ENCODE measurements at places on chromosomes 3 and 15.

DNA sequence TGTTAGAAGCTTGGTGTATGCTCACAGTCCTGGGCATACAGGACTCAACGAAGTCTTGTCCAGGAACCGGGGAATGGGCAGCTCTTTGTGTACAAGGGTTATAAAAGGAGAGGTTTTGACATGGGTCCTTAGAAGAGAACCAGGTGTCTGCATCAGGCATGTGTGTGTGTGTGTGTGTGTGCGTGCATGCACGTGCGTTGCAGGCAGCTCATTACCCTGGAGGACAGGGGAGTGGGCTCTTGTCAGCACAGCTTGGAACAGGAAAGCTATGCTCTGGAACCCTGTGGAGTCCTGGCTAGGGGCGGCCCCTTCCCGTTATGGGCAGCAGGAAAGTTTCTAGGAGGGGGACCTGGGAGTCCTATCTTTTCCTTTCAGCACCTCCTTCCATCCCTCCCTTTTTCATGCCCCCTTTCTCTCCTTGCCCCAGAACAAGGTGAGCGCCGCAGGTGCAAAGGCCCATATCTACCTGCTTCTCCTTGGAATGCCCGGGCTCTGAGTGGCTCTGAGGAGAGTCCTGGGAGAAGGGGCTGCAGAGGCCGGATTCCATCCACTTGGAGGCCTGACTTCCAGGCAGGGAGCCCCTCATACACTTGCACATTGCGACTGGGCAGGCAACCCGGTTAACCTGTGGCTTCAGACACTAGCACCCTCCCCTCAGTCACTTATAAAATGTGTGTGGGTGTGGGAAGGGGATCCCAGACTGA lies 33.9 kb upstream of the LCTL start:
- DNase-seq: no peak

GRCh38 chr3:135226057-135226456 lies 431.0 kb downstream of the EPHB1 start:
- DNase-seq: no peak

DNA sequence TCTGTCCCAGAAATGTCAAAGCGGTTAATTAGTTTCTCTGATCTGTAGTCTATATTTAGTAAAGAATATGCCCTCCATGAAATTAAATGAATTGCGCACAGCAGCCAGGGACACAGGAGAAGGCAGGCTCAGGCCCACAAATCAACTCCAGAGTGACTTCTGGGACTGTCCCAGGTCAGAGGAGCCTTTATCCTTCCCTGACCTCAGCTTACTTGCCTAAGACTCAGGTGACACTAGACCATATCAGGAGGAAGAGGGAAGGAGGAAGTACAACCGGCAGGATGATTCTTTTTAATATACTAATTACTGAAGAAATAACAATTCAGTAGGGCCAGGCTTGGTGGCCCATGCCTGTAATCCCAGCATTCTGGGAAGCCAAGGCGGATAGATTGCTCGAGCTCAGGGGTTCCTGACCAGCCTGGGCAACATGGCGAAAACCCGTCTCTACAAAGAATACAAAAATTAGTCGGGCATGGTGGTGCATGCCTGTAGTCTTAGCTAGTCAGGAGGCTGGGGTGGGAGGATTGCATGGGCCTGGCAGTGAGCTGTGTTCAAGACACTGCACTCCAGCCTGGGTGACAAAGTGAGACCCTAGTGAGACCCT lies 1.8 kb upstream of the GPR15 start:
- DNase-seq: no peak

DNA sequence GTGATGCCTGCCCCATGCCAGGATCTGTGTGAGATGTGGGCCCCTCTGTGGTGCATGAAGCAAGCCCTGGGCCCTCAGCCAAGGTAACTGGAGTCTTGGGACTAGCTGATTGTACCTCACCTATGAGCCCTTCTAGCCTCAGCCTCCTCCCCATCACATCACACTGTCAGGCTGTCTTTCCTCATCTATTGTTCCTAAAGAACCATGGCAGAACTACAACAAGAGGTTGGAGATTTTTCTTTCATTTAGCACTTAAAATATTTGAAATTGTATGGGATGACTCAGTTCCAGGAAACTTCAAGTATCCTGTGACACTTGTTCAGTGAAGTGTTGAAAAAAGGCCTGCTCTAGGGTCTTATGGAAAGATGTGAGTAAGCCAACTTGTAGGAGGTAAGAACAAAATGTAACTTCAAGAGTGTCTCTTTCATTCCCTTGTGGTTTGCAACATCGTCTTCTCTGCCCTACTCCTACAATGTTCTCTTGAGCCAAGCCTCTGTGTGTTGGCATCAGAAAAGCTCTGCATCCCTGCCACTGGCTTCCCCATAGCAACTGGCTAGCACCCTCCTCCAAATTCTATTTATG lies 58.7 kb upstream of the TIPARP start:
- no peak for DNase-seq
